ENCODE measurements at places on chromosomes 5 and 9. TPM values are rescaled to one million over a fixed set of nuclear protein-coding genes. Genes with fewer than 3 reads are reported as not detected.

GRCh38 chr5:24325306-24325832, 319.4 kb downstream of the CDH10 start:
- no peak for DNase-seq

GRCh38 chr5:150073677-150074076, 12.7 kb downstream of the CSF1R start:
- no peak for DNase-seq

DNA sequence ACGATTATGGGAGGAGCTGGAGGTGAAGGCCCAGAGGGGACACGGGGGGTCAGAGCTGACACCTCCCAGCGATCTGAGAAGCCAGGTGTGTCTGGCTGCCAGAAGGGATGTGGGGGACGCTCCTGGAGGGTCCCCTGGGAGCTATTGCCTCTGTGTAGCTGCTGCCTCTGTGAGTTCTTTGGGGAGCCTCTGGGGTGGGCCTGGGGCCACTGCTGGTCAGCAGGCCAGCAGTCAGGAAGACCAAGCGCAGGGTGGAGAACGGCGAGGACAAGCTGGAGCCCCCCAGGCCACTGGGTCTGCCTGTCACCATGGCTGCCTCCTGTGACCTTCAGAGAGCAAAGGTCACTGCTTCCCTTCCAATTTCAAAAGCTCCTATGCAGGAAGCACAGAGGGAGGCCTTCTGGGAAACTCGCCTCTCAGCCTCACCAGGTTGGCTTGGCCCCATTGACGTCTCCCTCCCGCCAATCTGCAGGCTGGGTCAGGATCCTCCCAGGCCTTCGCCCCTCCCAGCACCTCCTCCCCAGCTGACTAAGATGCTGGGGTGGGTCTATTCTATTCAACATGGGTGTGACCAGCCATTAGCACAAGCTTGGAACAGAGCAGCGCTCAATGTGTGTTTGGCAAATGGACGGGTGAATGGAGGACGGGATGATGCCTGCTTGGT, 126.4 kb downstream of the GAPVD1 start:
- no peak for DNase-seq

DNA sequence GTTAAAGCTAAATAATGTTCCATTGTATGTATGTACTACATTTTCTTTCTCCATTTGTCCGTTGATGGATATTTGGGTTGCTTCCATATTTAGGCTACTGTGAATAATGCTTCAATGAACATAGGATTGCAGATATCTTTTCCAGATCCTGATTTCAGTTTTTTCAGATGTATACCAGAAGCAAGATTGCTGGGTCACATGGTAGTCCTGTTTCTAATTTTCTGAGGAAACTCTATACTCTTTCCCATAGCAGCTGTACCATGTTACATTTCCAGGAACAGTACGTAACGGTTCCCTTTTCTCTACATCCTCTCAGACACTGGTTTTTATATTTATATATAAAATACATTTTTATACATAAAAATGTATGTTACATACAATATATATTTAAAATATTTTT, 121.8 kb downstream of the GCNT1 start:
- DNase-seq, result no peak

DNA sequence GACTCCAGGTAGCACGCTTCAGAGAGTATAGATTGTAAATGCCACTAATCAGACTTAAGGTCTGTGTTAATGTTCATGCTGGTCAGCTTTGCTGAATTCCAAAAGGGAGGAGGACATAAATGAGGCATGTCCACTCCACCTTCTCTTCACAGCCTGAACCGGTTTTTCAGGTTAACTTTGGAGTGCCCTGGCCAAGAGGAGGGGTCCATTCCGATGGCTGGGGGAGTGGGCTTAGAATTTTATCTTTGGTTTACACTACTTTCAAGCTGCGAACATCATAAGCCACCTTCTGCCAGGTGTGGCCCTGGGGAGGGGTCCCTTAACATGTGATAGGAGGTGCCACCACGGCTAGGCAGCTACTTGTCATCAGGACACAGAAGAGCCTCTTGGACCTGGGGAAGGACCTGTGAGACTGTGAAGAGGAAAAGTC, 24.2 kb downstream of the ABO start:
- no peak for DNase-seq

- no peak for DNase-seq
Measured at GRCh38 chr5:1011741-1012312, 3.2 kb downstream of the NKD2 start.

DNA sequence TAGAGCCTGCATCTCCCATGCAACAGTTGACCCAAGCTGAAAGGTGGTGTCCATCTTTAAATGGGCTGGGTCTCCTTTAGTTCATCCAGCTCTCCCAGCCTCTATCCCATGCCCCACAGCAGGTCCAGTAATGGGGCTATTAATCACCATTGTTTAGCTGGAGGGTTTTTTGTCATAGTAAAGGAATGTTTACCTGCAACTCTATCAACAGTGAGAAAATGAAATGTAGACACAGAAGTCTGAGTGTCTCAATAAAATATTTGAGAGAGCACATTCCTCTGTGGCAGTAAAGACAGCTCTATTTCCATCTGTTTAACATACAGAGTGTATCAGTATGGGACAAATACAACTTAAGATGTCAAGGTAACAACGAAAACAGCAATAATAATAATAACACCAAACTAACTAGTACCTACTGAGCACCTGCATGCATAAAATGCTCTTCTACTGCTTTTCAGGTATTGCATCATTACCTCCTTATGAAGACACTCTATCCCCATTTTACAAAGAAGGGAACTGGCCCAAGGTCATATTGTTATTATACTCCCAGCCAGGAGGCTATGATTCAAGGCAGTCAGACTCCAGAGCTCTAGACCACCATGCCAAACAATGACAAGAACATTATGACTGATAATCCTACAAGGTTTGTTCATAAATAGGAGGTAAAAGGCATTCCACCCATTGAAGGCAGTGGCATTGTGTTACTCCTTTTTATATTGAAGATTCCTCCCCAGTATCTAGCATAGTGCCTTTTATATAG, 21.0 kb upstream of the C5orf58 start:
- DNase-seq, result peak; percentile 80

GRCh38 chr9:22037954-22038690, 29.0 kb upstream of the CDKN2B start:
- DNase-seq, result no peak

DNA sequence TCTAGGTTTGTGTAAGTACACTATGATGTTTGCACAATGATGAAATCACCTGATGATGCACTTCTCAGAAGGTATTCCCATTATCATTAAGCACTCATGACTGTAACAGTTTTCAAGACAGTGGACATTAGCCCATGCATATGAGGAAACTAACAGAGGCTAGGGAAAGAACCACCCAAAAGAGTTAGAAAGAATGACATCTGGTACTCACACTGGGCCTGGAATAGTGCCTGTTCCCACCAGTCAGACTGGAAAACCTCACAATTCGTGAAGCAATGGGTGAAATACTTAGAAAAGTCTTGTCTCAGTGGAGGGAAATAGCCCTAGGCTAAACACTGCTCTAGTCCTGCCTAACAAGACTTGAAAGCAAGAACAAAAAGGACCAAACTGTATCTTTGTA, 117.4 kb upstream of the GDNF start:
- no peak for DNase-seq

GRCh38 chr9:100087218-100087617, 11.6 kb downstream of the ERP44 start:
- no peak for DNase-seq

- no peak for DNase-seq
Measured at GRCh38 chr9:115000217-115000639, 69.8 kb upstream of the TNFSF8 start.

DNA sequence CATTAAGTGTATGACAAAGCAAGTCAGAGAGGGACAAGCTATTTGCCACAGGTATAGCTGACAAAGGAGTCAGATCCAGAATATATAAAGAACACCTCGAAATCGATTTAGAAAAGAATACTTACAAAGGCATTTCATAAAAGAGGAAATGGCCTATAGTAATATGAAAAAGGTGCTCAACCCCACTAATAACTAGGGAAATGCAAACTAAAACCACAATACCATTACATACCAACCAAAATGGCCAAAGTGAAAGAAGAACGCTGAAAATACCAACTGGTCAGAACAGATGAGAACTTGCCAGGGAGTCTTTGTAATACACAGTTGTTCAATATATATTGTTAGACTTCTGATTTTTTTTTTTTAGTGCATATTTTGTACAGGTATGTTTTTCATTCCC, 152.9 kb downstream of the CDC42SE2 start:
- DNase-seq, result no peak

GRCh38 chr5:81728301-81728700, 22.6 kb downstream of the SSBP2 start:
- DNase-seq, result no peak

GRCh38 chr9:806285-807156, 35.0 kb upstream of the DMRT1 start:
- no peak for DNase-seq

DNA sequence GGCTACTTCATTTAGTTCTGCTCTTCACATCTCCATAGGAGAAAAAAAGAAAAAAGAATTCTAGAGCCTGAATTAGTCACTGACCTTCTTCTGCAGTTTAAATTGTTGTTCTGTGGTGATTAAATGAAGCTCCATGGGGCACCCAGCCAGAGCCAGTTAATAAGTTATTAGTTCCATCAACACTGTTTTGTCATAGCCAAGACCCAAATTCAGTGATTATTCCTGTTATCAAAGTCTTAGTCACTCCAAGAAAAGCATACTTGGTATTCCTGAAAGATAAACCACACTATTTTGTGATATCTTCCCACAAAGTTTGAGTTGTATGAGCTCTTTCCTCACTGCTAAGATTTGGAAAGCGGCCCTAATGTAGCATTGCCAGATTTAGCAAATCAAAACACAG, 134.8 kb upstream of the RGMB start:
- DNase-seq, result no peak

GRCh38 chr5:121967187-121967586, 5.4 kb downstream of the SRFBP1 start:
- DNase-seq, result no peak

- DNase-seq, result no peak
Measured at GRCh38 chr5:167242701-167243100, 1048.7 kb upstream of the WWC1 start.

DNA sequence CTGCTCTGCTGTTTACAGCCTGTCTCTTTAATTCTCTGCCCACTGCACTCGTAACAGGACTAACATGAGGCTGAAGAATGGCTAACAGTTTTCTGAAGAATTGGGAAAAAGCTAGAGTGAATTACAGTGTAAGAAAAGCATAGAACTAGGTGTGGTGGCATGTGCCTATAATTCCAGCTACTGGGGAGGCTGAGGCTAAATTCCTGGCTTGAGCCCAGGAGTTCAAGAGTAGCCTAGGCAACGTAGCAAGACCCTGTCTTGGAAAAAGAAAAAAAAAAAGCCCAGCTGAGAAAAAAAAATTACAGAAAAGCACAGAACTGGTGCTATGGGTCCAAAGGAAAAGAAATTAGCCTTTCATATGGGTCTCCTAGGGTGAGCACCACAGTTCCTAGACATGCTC, 13.9 kb upstream of the UHRF2 start:
- no peak for DNase-seq

DNA sequence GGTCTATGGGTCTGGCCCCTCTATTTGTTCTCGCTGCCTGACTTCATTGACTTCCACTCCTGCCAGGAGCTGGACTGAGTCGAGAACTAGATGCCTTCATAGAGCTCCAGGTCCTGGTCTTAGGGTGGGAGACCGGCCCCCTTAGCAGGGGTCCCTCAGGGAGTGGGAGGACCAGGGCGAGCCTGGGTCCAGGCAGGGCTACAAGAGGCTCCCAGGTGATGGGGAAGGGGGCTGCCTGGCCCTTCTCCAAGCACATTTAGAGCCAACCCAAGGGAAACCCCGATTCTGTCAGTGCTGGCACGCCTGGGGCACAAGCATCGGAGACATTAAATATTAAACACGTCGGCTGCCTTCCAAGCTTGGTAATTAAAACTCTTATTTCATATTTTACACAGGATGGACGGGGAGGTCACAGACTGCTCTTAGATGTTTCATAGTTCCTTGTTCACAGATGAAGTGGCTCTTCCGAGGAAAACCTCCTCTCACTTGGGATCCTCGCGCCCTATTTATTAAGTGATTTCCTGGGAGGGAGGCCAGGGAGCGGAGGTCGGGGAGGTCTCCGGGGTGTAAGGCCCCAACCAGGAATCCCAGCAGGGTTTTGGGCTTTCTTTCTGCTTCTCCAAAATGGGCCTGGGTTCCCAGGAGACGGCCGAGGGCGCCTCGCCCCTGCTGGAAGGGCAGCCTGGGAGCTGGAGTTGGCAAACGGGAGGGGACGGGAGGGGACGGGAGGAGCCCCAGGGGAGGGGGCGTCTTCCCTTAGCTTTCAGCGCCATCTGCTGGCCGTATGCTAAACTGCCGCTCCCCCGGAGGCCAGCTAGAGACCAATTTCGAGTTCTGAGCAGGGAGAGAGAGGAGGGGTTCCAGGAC, 23.4 kb upstream of the ZBTB43 start:
- DNase-seq, result peak; percentile 37

- peak; percentile 91 for DNase-seq
Measured at GRCh38 chr5:158382473-158382872, 523.5 kb upstream of the CLINT1 start.

DNA sequence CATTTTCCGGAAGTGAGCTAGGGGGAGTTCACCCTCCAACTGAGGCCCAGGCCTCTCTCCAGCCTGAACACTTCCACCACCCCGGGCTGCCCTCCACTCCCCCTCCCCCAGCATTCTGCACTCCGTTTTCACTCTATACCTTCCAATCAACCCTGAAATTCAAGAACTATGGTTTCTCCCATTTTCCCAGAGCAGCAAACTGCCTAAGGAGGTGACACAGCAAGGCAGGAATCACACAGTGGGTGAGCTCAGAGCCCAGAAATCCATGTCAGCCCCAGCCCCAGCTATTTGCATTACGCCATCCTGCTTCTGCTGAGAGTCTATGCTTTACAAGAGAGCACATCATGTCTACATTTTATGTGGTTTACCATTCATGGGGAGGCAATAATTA, 11.9 kb downstream of the MSX2 start:
- peak; percentile 72 for DNase-seq

The SLC6A18 gene
- polyA plus RNA-seq, result not detected

The C5orf34 gene
- 2.3 TPM for polyA plus RNA-seq

The CAVIN4 gene
- 0.25 TPM for polyA plus RNA-seq

The IFNE gene
- polyA plus RNA-seq, result 0.60 TPM

The LRRC19 gene
- polyA plus RNA-seq, result not detected

The MLANA gene
- not detected for polyA plus RNA-seq

The ANKRD31 gene
- 0.01 TPM for polyA plus RNA-seq

The CYLC2 gene
- not detected for polyA plus RNA-seq

The KCNV2 gene
- polyA plus RNA-seq, result not detected

The MYORG gene
- polyA plus RNA-seq, result 4.3 TPM

The EQTN gene
- 0.14 TPM for polyA plus RNA-seq

The CDH9 gene
- not detected for polyA plus RNA-seq
